Activated CD8-positive, alpha-beta T cell treated with anti-CD3 and anti-CD28 coated beads for 36 hours (primary cell): ENCODE measurements at places on chromosomes 7 and 10. TPM values are rescaled to one million over a fixed set of nuclear protein-coding genes. Genes with fewer than 3 reads are reported as not detected.
A peak's percentile ranks its signal among the peaks of the same experiment; 100 is the strongest.

- DNase-seq, result no peak
- no peak overlapping the region for H3K27ac ChIP-seq
- H3K27me3 ChIP-seq, result no peaks in the 10 kb centered on the region
Observed at GRCh38 chr10:14858338-14858960, 20.2 kb upstream of the SUV39H2 start.

- H3K27me3 ChIP-seq, result no peaks in the 10 kb centered on the region
- no peaks in the 10 kb centered on the region for H3K4me1 ChIP-seq
- H3K4me3 ChIP-seq, result no peak overlapping the region
- DNase-seq, result no peak
- no peaks in the 10 kb centered on the region for H3K36me3 ChIP-seq
- no peak overlapping the region for H3K27ac ChIP-seq
Observed at GRCh38 chr10:126251778-126252407, 136.4 kb downstream of the ADAM12 start.

TMUB1 gene
- 64.2 TPM for total RNA-seq

PNLIP gene
- total RNA-seq, result not detected

ADIRF gene
- total RNA-seq, result not detected

GRCh38 chr7:45088821-45089340 lies at the start of gene NACAD:
NACAD (minus strand) TSS chr7:45088969; CDS start chr7:45088894, 75 bp downstream.
- no peaks in the 10 kb centered on the region for H3K36me3 ChIP-seq
- peak within 1 kb of the TSS; percentile 73 for H3K4me3 ChIP-seq
- H3K27me3 ChIP-seq, result peaks cover 5% of the 10 kb centered on the region
- H3K27ac ChIP-seq, result no peak within 1 kb of the TSS

SH2D4B gene
- 0.20 TPM for total RNA-seq

GRCh38 chr7:41880107-41880506 lies 177.2 kb upstream of the INHBA start:
- no peak for DNase-seq
- no peak overlapping the region for H3K4me3 ChIP-seq
- peaks cover 39% of the 10 kb centered on the region for H3K4me1 ChIP-seq
- peaks cover 5% of the 10 kb centered on the region for H3K27me3 ChIP-seq
- peak overlapping the region; percentile 93 for H3K27ac ChIP-seq
- H3K36me3 ChIP-seq, result peaks cover 35% of the 10 kb centered on the region

ZNF248 gene
- 8.5 TPM for total RNA-seq

CUEDC2 gene
- total RNA-seq, result 71.8 TPM

WAC gene
- 95.2 TPM for total RNA-seq

INHBA gene
- not detected for total RNA-seq

CLEC5A gene
- not detected for total RNA-seq

- peak overlapping the region; percentile 96 for H3K27ac ChIP-seq
- DNase-seq, result peak; percentile 36
- H3K4me3 ChIP-seq, result peak overlapping the region; percentile 44
- peaks cover 10% of the 10 kb centered on the region for H3K27me3 ChIP-seq
- H3K4me1 ChIP-seq, result peaks cover 30% of the 10 kb centered on the region
Observed at GRCh38 chr7:108136191-108136688, 6.1 kb upstream of the LAMB4 start.

DGKB gene
- not detected for total RNA-seq

- H3K27ac ChIP-seq, result no peak within 1 kb of the TSS
- DNase-seq, result peak; percentile 38
- no peaks in the 10 kb centered on the region for H3K36me3 ChIP-seq
- peaks cover 15% of the 10 kb centered on the region for H3K4me1 ChIP-seq
- peaks cover 9% of the 10 kb centered on the region for H3K27me3 ChIP-seq
Observed at GRCh38 chr10:47299611-47300428, at the start of gene GDF10. GDF10 (plus strand) TSS chr10:47300197; CDS start chr10:47300652, 455 bp downstream.
